ENCODE measurements at places on chromosomes 4 and X. TPM values are rescaled to one million over a fixed set of nuclear protein-coding genes. Genes with fewer than 3 reads are reported as not detected.

Gene GATA1
- 0.28 TPM for polyA plus RNA-seq

Gene SLC26A1
- polyA plus RNA-seq = 4.9 TPM

Gene DCAF4L1
- polyA plus RNA-seq = 0.24 TPM

Gene GAB3
- polyA plus RNA-seq = 5.7 TPM

Gene STATH
- polyA plus RNA-seq = not detected
